HuH-7.5 (cell line): ENCODE measurements at places on chromosomes 6 and 20.

DNA sequence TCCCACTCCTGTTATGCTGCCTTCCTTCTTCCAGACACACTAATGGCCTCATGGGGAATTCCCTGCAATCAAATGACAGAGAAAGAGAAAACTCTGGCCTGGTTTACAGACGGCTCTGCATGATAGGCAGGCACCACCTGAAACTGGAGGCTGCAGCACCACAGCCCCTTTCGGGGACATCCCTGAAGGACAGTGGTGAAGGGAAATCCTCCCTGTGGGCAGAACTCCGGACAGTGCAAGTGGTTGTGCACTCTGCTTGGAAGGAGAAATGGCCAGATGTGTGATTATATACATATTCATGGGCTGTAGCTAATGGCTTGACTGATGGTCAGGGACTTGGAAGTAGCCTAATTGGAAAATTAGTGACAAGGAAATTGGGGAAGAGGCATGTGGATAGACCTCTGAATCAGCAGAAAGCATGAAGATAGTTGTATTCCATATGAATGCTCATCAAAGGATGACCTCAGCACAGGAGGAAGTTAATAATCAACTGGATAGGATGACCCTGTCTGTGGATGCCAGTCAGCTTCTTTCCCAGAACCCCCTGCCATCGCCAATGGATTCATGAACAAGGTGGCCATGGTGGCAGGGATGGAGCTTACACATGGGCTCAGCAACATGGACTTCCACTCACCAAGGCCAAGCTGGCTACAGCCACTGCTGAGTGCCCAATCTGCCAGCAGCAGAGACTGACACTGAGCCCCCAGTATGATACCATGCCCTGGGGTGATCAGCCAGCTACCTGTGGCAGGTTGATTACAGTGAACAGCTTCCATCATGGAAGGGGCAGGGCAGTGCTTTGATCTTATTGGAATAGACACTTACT lies 44.5 kb upstream of the VSX1 start:
- DNase-seq, result no peak

- DNase-seq, result no peak
These were observed 15.0 kb upstream of the AKIRIN2 start for GRCh38 chr6:87716928-87717614.

DNA sequence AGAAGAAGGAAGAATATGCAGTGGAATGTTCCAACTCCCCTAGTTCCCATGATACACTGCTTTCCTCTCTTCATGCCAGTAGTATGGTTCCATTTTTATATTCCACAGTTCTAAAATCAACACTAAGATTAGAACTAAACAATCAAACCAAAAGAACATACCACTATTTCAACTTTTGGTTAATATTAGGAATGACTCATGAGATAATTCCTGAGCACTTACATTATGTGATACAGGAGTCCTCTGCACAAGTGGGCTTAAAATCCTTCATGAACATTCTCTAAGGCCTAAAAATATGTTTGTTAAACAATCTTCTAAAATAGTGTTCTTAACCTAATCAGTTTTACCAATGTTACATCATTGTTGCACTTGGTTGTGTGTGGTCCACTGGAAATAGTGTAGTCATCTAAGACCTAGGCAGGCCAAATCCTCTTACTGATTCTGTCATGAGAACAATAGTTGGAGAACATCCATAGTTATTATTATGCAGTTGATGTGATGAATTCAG lies 30.3 kb upstream of the RCAN2 start:
- no peak for DNase-seq

- no peak for DNase-seq
These were observed 18.9 kb upstream of the ROS1 start for GRCh38 chr6:117444600-117444999.

DNA sequence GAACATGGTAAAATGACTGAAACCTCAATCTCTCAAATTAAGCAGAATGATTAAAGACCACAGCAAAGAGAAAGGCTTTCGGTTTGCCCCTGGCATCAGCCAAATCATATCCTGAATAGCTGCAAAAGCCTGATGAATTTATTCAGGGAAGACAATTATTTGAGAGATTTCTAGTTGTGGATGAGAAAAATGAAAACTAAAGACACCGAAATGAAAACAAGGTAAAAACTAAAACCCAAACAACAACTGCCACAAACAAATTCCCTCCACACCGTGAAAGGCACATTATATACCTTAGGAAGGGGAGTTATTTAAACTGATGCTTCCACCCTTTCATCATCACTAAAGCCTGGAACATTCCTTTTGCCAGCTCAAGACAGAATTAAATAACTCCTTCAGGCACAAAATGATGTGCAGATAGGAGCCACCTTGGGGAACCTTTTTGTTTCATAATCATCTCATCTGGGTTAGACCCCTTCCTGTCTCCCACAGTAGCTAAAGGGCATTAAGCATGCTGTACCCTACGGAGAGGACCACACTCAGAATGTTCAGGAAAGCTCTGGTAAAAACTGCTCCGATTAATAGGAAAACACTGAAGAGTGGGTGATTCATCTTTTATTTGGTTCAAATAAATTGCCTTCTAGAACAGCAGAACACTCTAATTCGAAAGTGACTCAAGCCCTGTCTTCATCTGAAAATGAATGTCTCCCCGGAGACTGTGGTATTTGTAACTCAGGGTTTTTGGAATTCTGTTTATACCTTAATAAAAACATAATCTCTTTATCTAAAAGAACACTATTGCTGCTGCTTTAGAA lies 9.1 kb upstream of the ANKRD60 start:
- DNase-seq, result no peak
